ENCODE measurements at places on chromosomes 4 and X.
A peak's percentile ranks its signal among the peaks of the same experiment; 100 is the strongest.

- DNase-seq = no peak
These were observed 17.6 kb downstream of the FBXO8 start for GRCh38 chr4:174265916-174266315.

GRCh38 chrX:141669689-141670088, 28.9 kb downstream of the SPANXD start:
- DNase-seq = peak; percentile 11

GRCh38 chr4:125368146-125368545, 53.4 kb downstream of the FAT4 start:
- peak; percentile 63 for DNase-seq

- DNase-seq = no peak
These were observed 6.6 kb upstream of the LOC101059915 start for GRCh38 chrX:71660562-71661416.

DNA sequence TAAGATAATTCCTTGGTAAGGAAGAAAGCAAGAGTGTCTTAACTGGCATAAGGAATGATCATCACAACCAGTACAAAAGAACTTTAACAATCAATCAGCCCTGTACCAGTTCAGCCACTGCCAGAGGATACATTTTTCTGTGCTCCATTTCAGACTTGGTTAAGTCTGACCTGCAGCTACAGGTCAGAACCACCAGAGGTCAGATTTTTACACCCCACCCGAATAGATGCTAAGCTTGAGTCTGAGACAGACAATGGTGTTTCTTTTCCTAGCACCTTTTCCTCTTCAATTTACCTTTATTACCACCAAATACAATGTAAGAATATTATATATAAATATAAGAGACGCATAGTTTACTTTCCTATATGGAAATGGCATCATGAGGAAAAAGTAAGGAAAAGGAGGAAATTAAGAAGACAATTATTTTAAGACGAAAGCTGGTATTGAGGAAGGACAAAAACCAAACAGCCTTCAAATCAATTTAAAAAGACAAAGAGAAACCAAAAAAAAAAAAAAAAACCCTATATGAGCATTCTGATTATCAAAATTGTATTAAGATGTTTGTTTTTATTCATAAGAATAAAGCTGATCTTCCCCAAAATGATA, 215.3 kb upstream of the TTC29 start:
- peak; percentile 74 for DNase-seq

GRCh38 chrX:103999234-103999633, 14.3 kb downstream of the H2BW1 start:
- no peak for DNase-seq

DNA sequence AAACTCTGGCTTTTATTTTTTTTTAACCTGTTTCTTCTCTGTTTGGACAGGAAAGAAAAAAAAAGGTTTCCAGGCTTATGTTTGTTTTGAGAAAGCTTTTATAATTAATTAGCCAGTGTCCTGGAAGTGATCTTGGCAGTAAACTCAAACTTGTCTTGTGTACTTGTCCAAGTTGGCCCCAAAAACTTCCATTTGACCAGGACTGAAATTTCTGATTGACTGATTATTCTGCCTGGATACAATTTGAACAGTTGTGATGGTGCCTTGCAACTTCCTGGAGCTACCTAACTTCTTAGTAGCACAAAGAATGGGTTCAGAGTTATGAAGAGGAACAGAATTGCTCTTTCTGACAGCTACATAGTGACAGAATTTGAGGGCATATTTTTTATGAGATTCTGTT, 62.0 kb downstream of the SLC4A4 start:
- no peak for DNase-seq

- DNase-seq = peak; percentile 81
These were observed at the start of gene MANBA for GRCh38 chr4:102760645-102761295. MANBA (minus strand) TSS chr4:102760968; CDS start chr4:102760894, 74 bp downstream.

DNA sequence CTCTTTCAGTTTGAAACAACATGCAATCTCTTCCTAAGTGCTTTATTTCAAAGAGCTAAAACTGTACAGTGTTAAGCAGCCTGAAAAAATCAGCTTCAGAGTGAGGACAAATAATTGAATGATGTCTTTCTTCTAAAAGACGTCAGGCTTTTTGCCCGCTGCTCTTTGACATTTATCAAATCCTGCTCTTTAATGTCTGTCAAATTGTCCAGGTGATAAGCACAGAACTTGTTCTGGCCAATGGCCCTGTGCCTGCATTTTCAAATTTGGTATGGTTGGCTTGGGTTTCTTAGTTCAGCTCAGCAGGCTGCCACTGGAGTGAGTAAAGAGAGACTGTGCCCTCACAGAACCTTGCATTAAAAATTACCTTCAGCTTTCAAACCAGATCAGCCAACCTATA, 712.9 kb upstream of the LCORL start:
- DNase-seq = no peak

DNA sequence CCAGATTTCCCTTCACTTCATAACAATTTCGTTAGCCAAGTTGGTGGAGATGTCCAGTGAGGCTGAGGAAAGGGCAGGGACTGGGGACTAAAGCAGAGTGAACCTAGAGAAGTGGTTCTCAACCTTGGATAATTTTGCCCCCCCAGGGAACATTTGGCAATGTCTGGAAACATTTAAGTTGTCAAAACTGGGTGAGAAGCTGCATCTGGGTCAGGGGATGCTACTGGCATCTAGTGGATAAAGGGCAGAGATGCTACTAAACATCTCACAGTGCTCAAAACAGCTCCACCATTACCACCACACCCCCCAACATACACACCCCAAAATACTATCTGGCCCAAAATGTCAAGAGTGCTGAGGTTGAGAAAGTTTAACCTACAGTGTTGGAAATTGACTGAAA, 32.0 kb upstream of the FGF16 start:
- no peak for DNase-seq

- DNase-seq = no peak
These were observed 6.8 kb downstream of the VGLL1 start for GRCh38 chrX:136538811-136539210.

DNA sequence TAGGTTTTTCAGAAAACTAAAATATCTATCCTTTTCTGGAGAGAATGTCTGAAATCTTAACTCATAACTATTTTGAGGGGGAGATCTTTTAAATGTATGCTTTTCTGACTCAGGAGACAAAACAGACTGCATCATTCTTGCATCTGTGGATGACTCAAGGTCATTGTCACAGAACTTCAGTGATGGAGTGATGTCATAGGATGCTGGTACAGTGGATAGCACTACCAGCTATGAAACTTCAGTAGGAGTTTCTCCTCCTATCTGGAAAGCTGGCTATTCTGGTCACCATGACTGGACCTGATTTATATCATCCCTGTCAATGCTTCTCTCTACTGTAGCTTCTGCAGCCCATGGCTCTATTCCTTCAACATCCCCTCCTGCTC, 50.3 kb downstream of the PARM1 start:
- DNase-seq = no peak

DNA sequence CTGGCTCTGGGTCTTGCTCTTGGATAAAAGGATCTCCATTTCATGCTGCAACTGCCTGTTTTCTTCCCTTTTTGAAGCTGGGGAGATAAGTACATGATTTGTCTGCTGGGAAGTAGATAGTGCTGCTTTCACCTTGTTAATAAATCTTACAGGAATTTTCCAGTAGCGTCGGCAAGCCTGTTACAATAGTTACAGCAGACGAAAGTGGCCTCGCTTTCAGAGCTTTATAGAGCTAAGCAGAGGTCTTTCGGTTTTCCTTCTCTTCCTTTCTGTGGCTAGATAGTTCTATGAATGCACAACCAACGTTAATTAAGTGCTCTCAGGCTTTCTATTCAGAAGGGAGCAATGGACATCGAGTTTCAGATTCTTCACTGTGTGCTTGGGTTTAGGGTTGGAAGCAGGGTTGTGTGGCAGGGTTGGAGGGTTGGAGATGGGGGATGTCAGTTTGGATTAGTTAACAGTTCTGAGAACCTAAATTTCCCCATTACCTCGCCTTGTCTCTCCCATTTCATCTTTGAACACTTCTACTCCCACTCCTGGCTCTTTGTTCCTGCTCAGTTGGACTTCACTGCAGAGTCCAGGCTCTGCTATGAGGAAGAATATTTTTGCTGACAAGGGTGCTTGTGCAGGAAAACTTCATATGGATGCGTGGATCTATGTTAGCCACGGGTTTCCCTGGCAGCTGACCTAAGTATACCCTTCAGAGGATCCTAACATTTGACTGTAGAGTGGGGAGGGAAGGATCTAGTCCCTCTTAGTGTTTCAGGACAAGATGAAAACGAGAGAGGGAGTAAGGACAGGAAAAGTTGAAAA, 237.9 kb downstream of the ARHGAP10 start:
- DNase-seq = no peak

DNA sequence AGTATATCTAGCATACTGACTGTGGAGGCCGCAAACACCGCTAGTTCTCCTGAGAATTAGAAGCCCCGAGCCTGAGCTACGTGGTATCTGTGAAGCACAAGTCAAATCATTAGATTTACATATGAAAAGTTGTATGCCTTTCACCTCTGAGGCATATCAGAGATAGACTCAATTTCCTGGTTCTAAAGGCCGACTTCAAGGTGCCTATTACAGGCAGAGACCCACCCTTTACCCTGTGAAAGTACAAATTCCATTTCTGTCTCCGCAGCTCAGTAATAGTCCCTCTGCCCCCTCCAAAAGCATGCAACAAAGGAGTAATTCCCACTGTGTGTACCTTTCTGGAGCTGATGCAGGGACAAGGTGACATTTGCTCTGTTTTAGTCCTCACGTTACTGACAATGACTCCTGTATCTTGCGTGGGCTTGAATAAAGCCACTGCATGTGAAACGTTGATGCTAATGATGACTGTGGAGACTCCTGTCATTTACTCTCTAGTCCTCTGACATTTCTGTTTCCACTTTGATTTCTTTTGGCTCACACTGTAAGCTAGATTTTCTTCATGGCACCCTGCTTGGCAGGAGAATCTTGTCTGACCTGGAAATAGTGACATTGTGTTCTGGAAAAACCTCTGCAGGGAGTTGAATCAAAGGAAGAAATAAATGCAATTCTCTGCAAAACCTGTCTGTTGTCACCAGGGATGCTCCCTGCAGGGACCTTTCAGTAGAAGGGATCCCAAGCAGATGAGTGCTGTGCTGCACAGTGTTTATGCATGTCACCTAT, 273.2 kb upstream of the EMCN start:
- DNase-seq = no peak

- peak; percentile 26 for DNase-seq
These were observed 51.5 kb upstream of the TRPC3 start for GRCh38 chr4:122003335-122003734.

- DNase-seq = peak; percentile 23
These were observed 667.1 kb upstream of the BOD1L1 start for GRCh38 chr4:14294611-14295010.

DNA sequence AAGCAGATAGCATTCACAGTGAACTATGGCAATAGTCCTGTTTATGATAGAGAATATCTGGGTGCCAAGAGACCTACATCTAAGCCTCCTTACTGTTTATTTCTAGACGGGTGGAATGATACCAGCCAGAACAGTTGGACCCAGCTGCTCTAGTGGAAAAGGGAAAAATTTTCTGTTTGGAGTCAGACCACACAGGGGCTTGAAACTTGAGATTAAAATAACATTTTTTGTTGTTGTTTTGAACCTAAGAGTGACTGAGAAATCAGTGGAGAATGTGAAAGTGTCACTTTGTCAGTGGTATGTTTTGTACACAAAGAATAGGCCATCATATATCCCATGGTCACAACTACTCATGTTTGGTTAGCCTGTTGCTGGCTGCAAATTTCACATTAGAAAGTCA, 105.7 kb downstream of the AGTR2 start:
- no peak for DNase-seq

All from iris pigment epithelial cell (primary cell).